ENCODE measurements at places on chromosomes 2 and 18.

GRCh38 chr2:84832772-84833461, 48.0 kb downstream of the TRABD2A start:
- DNase-seq, result peak; percentile 0

GRCh38 chr18:58158008-58158407, 114.0 kb downstream of the NEDD4L start:
- DNase-seq, result no peak

GRCh38 chr2:144128130-144128746, 391.7 kb downstream of the ZEB2 start:
- no peak for DNase-seq

GRCh38 chr2:152097801-152098495, 896 bp downstream of the CACNB4 start:
- DNase-seq, result peak; percentile 40

DNA sequence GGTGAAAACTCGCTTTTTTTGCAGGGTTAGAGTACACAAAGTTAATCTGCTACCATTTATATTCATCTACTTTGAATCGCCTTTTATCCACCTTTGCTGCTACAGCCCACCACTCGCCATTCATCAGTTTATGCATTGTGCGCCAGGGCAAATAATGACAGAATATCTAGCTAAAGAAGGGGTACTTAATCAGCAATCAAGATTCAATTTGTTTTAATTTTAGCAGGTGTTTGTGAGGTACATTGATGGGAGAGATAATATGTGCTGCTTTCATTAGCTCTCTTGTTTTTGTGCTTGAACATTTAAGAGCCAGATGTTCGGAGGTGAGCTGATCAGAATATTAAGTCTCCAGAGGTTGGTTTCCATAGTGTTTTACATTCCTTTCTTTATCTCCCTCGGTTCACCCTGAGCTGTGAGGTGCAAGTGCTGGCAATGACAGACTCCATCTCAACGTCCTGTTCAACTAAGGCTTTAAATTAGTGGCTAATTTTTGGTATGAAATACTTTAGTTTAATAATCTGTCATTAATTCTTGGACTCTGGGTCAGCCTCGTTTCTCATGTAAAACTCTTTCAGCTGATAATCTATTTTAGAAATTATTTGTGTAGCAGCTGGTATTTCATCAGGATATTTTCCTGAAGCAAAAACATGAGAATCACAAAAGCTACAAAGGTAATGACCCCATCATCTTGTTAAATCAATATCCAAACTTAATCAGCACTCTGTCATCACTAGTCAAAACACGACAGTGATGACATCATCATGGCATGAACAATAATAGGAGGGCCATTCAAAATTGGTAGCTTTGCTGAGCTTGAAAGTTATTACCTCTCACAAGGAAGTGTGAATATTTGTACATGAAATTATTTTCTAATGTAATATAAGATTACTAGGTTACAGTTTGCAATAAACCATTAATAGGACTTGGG, 479.9 kb upstream of the FANCL start:
- DNase-seq, result no peak
